ENCODE measurements at places on chromosomes 4 and X. TPM values are rescaled to one million over a fixed set of nuclear protein-coding genes. Genes with fewer than 3 reads are reported as not detected.

GRCh38 chr4:79043138-79043537 is 103.9 kb upstream of the PAQR3 start:
- DNase-seq: no peak

DNA sequence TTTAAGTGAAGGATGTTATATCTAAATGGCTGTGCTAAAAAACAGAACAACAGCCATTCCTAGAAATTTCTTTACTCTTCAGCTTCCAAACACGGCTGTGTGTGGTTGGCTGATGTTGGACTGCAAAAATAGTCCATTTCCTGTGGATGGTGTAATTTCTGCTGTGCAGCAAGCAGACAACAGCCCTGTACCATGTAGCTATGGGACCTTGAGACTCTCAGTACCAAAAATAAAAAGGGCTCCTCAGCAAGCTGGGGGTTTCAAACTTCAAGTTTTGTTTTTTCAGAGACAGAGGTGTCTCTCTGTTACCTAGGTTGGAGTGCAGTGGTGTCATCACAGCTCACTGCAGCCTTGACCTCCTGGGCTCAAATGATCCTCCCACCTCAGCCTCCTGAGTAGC is 18.1 kb downstream of the CD40LG start:
- DNase-seq: no peak

DNA sequence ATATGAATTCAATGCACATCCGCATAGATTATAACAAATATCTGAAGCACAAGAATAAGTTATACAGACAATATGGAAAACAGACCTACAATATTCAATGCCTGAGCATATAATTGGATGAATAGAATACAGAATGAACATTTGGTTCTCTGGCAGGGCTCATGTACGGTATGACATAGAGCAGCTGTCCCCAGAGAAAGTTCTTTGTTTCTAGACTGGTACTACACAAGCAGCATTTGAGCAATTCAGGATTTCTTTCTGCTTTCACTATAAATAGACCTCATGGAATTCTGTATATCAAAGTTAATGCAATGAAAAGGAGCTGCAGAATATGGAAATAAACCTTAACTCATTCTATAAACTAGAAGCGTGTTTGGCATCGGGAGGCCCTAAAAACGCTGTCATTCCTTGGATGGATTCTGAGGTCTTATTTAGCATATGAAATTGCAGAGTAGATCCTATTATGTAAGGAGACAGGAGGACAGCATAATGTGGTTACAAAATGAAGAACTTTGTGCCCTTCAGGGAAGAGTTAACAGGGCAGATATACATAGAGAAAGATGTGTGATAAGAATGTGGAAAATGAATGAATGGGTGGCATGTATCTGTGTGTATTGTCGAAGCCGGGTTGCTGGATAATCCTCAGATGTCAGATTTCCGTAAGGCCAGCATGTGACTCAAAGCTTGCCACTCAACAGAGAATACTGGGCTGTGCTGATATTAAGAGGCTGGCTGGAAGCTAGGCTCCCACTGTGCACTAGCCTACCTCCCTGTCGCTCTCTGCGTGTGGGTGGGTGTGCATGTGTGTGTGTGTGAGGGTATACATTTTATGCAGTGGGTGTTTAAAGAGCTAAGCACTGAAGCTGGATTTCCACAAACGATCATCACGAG is 103.3 kb upstream of the SLC4A4 start:
- DNase-seq: no peak

DNA sequence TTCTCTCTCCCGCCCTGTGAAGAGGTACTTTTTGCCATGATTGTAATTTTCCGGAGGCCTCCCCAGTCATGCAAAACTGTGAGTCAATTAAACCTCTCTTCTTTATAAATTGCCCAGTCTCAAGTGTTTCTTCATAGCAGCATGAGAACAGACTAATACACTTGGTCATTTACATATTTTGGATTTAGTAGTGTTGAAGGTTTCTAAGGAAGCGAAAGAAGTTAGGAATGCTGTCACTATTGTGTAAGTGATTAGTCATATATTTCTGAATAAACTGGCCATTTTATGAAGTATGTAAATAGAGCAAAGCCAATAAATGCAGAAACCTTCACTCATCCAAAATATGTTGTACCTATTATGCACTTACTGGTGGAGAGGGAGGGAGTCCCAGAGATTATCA is 34.4 kb upstream of the GK2 start:
- DNase-seq: no peak

DNA sequence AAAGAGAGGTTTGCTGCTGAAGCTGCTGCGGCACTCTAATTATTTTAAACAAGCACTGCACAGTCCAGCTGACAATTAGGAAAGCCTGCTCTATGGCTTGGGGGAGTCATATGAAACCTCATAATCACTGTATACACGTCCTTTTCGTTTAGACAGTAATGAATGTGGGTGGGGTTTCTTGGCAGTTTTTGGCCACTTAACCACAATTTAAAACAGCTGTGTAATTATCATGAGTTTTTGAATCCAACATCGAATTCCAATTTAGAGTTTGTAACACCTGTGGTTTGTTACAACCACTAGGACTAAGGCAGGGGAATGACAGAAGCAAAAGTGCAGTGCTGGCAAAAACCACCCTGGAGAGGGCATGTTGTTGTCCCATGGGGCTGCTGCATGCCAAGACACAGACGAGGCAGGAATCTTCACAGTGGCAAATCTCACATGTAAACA is 99.5 kb downstream of the CXXC4 start:
- DNase-seq: no peak

DNA sequence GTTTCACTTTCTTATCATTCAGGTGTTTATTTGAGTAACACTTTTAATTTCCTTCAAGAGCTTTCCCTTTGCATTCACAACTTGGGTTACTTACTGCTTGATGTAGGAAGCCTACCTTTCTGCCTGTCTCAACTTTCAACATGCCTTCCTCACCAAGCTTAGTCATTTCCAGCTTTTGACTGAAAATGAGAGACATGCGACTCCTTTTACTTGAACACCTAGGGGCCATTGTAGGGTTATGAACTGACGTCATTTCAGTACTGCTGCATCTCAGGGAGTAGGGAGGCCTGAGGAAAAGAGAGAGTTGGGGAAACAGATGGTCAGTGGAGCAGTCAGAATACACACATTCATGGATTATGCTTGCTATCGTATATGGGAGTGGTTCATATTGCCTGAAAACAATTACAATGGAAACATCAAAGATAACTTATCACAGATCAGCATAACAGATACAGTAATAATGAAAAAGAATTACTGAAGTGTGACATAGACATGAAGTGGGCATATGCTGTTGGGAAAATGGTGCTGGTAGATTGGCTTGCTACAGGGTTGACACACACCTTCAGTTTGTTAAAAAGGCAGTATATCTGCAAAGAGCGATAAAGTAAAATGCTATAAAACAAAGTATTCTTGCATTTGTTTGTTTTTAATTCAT is 25.7 kb downstream of the USP53 start:
- no peak for DNase-seq

GRCh38 chr4:54539500-54540029 is 118.2 kb upstream of the KIT start:
- DNase-seq: peak; percentile 62

GRCh38 chrX:10847333-10847732 is 226.9 kb upstream of the MID1 start:
- no peak for DNase-seq

DNA sequence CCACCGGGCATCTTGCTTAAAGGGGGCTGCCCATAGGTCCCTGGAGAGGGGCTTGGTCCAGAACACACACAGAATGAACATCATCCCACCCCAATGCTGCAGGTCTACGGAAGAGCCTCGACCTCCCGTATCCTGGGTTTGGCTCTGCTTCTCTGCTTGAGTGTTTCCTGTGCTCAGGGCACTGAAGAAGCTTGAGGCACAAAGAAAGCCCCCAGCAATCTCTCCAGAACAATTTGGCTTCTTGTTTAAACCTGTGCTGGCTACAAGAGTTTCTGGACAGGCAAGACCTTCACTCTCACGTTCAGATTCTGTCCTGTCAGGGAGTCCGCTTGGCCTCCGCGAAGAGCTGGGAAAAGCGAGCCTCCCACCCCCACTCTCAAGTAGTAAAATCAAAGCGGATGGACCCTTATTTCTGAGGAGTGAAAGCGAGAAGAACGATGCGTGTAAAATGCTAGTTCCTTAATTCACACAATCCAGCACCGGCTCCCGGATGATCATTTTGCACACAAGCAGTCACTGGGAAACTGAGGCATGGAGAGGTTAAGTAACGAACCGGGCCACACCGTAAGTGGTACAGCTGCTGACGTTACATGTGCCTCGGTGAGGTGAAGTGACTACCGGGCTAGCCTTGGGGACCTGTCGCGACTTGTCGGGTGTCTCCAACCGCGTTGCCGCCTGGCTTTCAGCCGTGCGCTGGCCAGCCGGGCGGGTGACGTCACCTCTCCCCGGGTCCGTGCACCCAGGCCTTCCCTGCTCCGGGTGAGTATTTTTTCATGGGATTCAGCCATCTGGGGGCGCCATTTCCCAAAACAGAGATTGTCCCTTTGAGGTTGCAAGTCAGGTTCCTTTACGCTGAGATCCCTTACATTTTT is 3.1 kb upstream of the SFRP2 start:
- peak; percentile 66 for DNase-seq

DNA sequence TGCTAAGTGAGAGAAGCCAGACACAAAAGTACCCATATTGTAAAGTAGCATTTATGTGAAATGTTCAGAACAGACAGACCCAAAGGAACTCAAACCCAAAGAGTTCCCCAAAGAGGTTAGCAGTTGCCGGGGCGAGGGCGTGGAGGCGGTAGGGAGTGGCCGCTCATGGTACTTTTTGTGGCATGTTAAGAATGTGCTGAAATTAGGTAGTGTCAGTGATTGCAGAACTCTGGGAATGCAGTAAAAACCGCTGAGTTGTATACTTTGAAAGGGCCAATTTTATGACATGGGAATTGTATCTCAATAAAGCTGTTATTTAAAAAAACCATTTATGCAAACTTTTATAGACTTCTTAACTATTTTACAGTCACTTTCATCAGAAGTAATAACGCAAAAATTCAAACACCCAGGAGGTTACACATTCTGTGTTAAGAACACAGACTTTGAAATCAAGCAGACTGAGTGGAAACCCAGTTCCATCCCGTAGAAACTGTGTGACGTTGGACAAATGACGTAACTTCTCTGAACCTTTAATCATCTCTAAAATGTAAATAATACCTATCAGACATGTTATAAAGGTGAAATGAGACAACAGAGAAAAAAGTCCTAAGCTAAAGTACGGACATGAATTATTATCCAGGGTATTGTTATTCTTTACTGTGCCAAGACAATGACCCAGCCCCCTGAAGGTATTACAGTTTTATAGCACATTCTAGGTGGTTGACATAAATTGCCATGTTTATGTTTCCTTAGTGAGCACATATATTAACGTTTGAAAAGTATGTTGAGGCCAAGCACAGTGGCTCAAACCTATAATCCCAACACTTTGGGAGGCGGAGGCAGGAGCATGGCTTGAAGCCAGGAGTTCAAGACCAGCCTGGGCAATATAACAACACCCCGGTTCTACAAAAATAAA is 19.7 kb downstream of the ZFP42 start:
- no peak for DNase-seq

GRCh38 chr4:181853881-181854511 is 389.2 kb upstream of the TENM3 start:
- DNase-seq: no peak

DNA sequence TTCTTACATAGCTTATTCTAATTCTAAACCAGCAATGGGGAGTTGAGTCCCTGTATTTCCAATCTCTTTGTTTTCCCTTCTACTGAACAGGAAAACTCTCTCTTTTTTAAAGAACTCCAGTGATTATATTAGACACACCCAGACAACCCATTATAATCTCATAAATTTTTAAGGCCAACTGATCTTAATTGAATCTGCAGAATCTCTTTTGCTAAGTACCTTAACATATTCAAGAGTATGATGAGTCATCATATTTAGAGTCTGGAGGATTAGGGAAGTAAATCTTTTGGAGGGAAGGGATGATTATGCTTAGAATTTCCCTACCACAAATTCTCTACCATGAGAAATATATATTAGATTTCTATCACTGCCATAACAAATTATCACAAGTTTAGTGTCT is 705.1 kb downstream of the CENPC start:
- no peak for DNase-seq

- DNase-seq: no peak
Measured at GRCh38 chrX:153794897-153795816, 689 bp downstream of the SSR4 start.

- DNase-seq: no peak
Measured at GRCh38 chrX:2867206-2867605, 38.5 kb downstream of the GYG2 start.

DNA sequence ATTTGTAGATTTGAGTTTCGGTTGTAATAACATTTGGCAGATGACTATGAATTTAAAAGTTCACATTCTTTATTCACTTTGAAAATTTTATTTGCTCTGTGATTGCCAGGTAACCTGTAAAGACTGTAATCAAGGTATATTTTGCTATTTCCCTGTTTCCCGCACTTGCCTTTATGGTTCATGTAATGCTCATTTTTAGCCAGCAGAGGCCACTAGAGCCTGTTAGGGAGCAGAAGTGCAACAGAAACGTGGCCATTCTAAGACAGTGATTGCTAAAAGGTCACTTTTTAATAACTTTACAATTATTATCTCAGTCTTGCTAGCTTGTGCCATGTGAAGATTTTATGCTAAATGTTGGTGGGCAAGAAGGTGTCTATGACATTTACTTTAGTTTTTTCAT is 12.4 kb downstream of the YIPF6 start:
- DNase-seq: peak; percentile 58

GRCh38 chr4:149707862-149708261 is 107.8 kb downstream of the IQCM start:
- no peak for DNase-seq

GRCh38 chr4:139457318-139457717 is 3.4 kb downstream of the RAB33B start:
- no peak for DNase-seq

GRCh38 chr4:2138846-2139500 is 79.8 kb downstream of the NAT8L start:
- DNase-seq: no peak

DNA sequence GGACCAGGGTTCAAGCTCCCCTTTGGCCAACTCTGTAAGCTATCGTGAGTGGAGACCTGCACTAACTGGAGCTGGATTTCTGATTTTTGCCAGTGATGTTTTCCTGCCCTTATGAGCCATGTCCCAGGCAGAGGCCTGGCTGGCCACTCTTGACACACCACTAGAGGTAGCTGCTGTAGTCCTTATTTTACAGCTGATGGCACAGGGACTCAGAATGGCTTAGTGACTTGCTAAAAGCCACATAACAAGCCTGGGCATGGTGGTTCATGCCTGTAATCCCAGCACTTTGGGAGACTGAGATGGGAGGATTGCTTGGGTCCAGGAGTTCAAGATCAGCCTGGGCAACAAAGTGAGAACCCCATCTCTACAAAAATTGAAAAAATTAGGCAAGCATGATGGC is 33.4 kb downstream of the CYTL1 start:
- DNase-seq: no peak

SPANXB1 gene
- total RNA-seq: not detected

TCEAL2 gene
- 1.2 TPM for total RNA-seq

MAPK10 gene
- 4.2 TPM for total RNA-seq

HEPH gene
- 187 TPM for total RNA-seq

WNK3 gene
- total RNA-seq: 0.27 TPM

CTAG1B gene
- not detected for total RNA-seq

ETDA gene
- total RNA-seq: not detected

SLC25A43 gene
- 19.3 TPM for total RNA-seq

TRPC5OS gene
- total RNA-seq: not detected

Data from mucosa of descending colon (tissue), 3 donors.